ENCODE measurements at places on chromosomes 5 and 9. TPM values are rescaled to one million over a fixed set of nuclear protein-coding genes. Genes with fewer than 3 reads are reported as not detected.

DNA sequence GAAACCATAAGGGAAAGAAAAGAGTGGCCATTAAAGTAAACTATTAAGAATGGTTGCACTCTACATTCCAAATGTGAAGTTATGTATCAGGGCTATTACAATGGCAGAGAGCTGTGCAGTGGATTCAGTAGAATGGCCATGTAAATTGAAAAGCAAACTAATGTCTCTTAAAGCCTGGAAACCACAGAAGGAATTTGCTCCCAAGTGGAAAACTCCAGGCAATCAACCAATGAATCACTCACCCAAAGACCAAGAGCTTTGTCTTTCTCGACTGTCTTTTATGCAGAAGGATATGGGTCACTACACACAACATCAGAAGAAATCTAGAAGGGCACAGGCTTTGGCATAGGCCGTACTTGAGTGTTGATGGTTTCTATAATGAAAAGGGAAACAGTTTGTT lies 114.9 kb downstream of the TLE1 start:
- no peak overlapping the region for H3K27ac ChIP-seq

GRCh38 chr5:115461093-115461492 lies 83.5 kb downstream of the FEM1C start:
- DNase-seq, result no peak
- H3K27ac ChIP-seq, result no peak overlapping the region
- H3K27me3 ChIP-seq, result peaks cover 36% of the 10 kb centered on the region

Gene AMBP
- not detected for total RNA-seq

DNA sequence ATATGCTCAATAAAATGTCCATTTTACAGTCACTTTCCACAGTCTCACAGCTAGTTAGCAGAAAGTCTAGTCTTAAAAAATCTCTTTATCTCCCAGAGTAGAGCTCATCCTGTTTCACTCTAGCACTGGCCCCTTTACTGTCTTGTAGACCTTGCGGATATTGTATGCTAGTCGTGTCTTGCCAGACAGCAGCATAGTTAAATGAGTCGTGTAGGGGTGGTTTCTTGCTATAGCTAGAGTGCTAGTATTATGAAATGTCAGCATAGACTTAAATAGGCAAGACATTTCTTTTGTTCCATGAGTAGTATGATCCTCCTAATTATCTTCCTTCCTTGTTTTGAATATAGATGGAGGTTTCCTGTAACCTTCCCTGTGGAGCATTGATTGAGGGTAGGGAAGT lies 77.4 kb downstream of the C7 start:
- H3K4me1 ChIP-seq, result no peaks in the 10 kb centered on the region
- H3K4me3 ChIP-seq, result no peak overlapping the region

Gene BTNL8
- total RNA-seq, result 0.18 TPM

GRCh38 chr9:93346231-93347112 lies 105.0 kb upstream of the FAM120A start:
- H3K27me3 ChIP-seq, result peaks cover 53% of the 10 kb centered on the region
- no peak for DNase-seq
- peaks cover 2% of the 10 kb centered on the region for H3K4me1 ChIP-seq
- peak overlapping the region; percentile 50 for H3K4me3 ChIP-seq
- H3K27ac ChIP-seq, result no peak overlapping the region

DNA sequence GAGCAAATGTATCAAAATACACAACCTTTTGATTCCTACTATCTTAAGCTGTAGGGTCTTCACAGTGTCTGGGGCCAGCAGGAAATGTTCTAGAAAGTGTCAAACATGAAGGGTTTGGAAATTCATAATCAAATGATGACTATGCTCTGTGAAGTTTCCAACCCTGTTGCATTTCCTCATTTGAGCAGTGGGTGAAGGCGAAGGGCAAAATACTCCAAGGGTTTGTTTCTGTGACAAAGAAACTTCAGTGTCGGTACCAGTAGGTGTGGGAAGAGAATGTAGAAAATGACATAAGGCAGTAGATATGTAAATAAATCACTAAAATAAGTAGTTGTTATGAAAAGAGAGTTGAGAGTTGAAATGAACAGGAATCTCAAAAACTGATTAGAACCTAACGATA lies 576 bp downstream of the ALDOB start:
- no peaks in the 10 kb centered on the region for H3K36me3 ChIP-seq
- no peak overlapping the region for H3K27ac ChIP-seq
- no peaks in the 10 kb centered on the region for H3K4me1 ChIP-seq

GRCh38 chr5:78974011-78974410 lies 11.1 kb downstream of the ARSB start:
- DNase-seq, result no peak
- H3K4me3 ChIP-seq, result no peak overlapping the region
- H3K27ac ChIP-seq, result no peak overlapping the region

Gene LURAP1L
- not detected for total RNA-seq

Gene FOXD4L4
- total RNA-seq, result not detected

Gene SLC25A2
- total RNA-seq, result 0.16 TPM

DNA sequence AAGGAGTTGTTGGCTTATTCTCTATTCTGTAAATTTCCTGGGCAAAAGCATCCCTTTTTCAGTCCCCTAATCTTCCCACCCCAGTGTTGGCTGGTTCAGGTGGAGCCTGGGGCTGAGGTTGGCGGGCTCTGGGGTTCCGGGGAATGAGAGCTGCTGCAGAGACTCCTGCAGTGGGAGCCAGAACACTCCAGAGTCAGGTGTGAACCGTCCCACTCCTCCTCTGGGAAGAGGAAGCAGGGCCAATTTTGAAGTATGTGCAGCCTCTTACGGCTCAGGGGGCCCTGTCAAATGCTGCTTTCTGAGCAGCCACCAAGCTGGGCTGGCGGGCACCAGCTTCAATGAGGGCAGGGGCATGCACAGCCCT lies 42.8 kb downstream of the JADE2 start:
- no peaks in the 10 kb centered on the region for H3K27me3 ChIP-seq
- H3K4me1 ChIP-seq, result no peaks in the 10 kb centered on the region
- peaks cover 72% of the 10 kb centered on the region for H3K36me3 ChIP-seq
- H3K27ac ChIP-seq, result no peak overlapping the region
- DNase-seq, result no peak

DNA sequence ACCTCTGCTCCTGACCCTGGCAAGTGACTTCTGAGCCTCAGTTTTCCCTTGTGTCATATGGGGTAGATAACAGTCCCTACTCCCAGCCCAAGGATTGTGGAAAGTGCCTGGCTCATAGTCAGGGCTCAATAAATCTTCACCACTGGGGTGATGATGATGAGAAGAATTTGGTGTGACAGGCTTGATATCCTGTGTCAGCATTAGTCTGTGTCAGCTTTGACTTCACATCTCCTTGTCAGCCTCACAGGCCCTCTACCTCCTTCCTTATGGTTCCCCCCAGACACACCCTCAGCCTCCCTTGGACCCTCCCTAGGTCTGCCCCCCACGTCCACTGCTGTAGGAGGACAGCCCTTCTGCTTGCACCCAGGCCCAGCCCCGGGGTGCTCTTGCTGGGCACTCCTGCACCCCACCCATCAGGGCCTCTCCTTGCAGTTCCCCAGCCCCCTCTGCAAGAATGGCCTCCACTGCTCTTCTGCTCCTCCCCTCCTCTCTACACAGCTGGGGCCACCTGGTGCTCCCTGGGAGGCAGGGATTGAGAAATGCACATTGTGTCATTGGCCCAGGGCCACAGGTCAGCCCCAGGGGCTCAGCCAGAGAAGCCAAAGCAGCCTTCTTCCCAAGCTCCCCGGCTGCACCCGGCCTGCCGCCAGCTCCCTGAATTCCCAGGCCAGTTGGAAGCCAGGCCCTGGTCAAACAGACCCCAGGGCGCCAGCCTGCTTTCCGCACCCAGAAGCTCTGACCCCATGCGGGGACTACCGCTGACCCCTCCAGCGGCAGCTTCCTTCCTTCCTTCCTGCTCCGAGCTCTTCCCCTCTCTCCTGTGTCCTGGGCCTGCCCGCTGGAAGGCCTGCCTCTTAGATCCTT lies 7.7 kb downstream of the FGFR4 start:
- H3K36me3 ChIP-seq, result no peaks in the 10 kb centered on the region
- H3K27me3 ChIP-seq, result no peaks in the 10 kb centered on the region
- no peak overlapping the region for H3K4me3 ChIP-seq
- no peak overlapping the region for H3K27ac ChIP-seq
- no peak for DNase-seq
- H3K4me1 ChIP-seq, result no peaks in the 10 kb centered on the region

GRCh38 chr9:135555203-135555602 lies 6.4 kb upstream of the PAEP start:
- H3K27ac ChIP-seq, result no peak overlapping the region
- no peaks in the 10 kb centered on the region for H3K36me3 ChIP-seq
- H3K27me3 ChIP-seq, result no peaks in the 10 kb centered on the region

- H3K27ac ChIP-seq, result no peak overlapping the region
- no peak overlapping the region for H3K4me3 ChIP-seq
- H3K4me1 ChIP-seq, result peaks cover 3% of the 10 kb centered on the region
Measured at GRCh38 chr9:76911971-76912370, 6.1 kb upstream of the PRUNE2 start.

DNA sequence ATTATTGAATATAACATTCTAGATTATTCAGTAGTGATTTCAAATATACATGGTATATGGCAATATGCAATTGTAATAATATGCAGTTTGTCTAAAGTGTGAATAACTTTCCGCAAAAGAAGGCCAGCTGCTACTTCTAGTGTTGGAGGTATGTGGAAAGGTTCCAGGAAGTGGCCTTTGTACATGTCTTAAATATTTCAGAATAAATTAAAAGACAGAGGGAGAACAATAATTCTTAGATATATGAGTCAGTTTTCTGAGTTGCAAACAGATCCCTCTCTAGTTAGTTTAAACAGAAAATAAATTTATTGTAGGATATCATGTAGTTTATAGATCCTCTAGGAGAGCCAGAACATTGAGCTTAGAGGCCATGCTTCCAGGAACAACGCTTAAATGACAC lies 210.8 kb upstream of the ELL2 start:
- no peak overlapping the region for H3K27ac ChIP-seq
- DNase-seq, result no peak
- no peaks in the 10 kb centered on the region for H3K36me3 ChIP-seq
- H3K4me3 ChIP-seq, result no peak overlapping the region
- peaks cover 3% of the 10 kb centered on the region for H3K4me1 ChIP-seq

Gene CD180
- total RNA-seq, result 0.02 TPM

DNA sequence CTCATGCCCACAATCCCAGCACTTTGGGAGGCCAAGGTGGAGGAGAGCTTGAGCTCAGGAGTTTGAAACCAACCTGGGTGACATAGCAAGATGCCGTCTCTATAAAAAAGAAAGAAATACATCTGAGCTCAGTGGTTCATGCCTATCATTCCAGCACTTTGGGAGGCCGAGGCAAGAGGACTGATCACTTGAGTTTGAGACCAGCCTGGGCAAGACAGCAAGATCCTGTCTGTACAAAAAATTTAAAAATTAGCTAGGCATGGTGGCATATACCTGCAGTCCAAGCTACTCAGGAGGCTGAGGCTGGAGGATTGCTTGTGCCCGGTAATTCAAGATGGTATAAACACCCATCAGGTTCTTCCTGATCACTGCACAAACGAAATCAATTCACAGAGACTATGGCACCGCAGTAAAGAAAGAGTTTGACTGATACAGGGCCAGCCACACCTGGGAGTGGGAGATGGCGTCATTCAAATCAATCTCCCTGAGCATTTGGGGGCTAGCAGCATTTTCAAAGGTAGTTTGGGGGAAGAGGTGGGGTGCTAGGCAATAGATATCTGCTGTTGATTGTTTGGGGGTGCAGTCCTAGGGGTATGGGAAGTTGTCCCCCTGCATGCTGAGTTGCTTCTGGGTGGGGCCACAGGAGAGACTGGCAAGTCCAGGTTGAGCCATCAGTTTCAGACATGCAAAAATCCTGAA lies 169.2 kb downstream of the TTC39B start:
- H3K27me3 ChIP-seq, result peaks cover 3% of the 10 kb centered on the region
- no peak overlapping the region for H3K4me3 ChIP-seq
- H3K27ac ChIP-seq, result no peak overlapping the region
- DNase-seq, result no peak
- no peaks in the 10 kb centered on the region for H3K36me3 ChIP-seq
- peaks cover 10% of the 10 kb centered on the region for H3K4me1 ChIP-seq

DNA sequence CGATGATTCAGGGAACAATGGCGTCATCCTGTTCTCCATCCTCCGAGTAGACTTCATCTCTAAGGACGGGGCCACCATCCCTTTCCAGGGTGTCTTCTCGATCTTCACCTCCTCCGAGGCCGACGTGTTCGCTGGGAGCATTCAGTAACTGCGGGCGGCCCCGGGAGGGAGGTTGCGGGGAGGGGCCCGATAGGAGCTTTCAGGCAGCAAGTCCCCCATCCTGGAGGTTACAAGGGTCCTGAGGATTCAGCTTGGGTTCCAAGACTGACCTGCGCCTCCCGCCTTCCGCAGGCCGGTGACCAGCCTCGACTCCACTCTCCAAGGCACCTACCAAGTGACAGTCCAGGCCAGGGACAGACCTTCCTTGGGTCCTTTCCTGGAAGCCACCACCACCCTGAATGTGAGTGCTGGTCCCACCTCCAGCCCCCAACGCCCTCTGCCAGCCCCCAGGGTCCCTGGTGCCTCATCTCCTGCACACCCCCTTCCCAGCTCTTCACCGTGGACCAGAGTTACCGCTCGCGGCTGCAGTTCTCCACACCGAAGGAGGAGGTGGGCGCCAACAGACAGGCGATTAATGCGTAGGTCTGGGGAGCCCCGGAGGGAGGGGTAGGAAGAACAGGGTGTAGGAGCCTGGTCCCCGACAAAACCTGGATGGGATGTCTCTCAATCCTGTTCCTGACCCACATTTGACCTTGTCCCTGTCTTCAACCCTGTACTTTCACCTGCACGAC lies 20.8 kb downstream of the GPRIN1 start:
- H3K27ac ChIP-seq, result no peak overlapping the region
- no peak for DNase-seq
- no peak overlapping the region for H3K4me3 ChIP-seq
- H3K36me3 ChIP-seq, result no peaks in the 10 kb centered on the region

DNA sequence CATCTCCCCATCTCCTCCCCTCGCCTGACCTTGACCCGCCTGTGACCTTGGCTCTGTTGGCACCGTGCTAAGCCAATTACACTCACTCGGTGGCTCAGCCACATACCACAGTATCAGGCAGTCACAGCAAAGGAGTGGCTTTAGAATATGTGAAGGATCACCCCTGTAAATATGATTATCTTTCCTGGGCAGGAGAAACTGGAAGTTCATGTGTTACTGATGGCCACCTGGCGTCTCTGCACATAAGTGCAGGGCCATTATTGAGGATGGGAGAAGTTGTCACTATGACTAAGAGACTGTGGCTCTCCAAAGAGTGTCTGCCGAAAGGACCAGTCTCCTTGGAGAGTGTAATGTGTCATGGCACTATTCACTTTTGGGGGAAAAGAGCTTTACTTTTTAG lies 116.9 kb upstream of the S1PR3 start:
- no peak overlapping the region for H3K4me3 ChIP-seq
- peaks cover 22% of the 10 kb centered on the region for H3K27me3 ChIP-seq
- DNase-seq, result no peak
- peaks cover 4% of the 10 kb centered on the region for H3K4me1 ChIP-seq
- H3K36me3 ChIP-seq, result no peaks in the 10 kb centered on the region

- no peak for DNase-seq
- H3K27me3 ChIP-seq, result peaks cover 12% of the 10 kb centered on the region
- H3K36me3 ChIP-seq, result no peaks in the 10 kb centered on the region
Measured at GRCh38 chr5:91027405-91028139, 355.5 kb downstream of the ARRDC3 start.

Gene FBP2
- total RNA-seq, result not detected

Measured in activated T-helper 2 cell treated with anti-CD3 and anti-CD28 coated beads, Interferon-gamma antibody, Interleukin-2, Interleukin-4, amounts not matched to agents 10 μg/mL and 5 μg/mL and 100 μg/mL, durations not matched to agents 14 hours and 24 hours and 36 hours (primary cell).